ENCODE measurements at places on chromosomes 12 and 14.

DNA sequence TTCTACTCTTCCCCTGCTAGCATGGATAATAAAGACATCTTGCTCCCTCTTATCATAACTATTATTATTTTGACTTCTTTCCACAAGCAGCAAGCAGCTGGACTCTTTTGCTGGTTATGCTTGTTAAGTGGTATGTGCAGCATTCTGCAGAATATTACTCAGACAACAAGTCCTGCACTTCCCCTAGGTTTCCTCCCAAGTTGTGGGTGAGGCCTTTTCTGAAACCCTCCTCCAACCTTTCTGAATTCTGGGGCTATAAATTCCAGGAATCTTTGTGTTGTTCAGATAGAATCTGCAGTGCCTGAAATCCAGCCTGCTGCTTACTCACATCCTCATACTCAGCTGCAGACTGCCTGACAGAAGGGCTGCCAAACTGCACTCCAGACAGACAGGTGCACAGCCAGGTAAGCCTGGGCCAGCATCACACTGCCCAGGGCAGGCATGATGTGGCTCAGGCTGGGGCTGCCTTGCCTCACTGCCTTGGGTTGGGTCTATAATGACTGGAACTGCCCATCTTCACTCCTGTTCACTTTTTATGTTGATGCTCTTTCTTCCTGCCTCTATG is 6.2 kb upstream of the DHRS2 start:
- H3K36me3 ChIP-seq: no peaks in the 10 kb centered on the region
- DNase-seq: no peak
- H3K4me1 ChIP-seq: no peaks in the 10 kb centered on the region
- no peak overlapping the region for H3K27ac ChIP-seq

- H3K27me3 ChIP-seq: no peaks in the 10 kb centered on the region
- DNase-seq: no peak
- H3K4me1 ChIP-seq: no peaks in the 10 kb centered on the region
- H3K4me3 ChIP-seq: no peak overlapping the region
These were observed 437.9 kb downstream of the AACS start for GRCh38 chr12:125503128-125503527.

GRCh38 chr14:100294963-100295330 is 11.3 kb downstream of the SLC25A29 start:
- H3K36me3 ChIP-seq: no peaks in the 10 kb centered on the region
- H3K4me3 ChIP-seq: no peak overlapping the region
- DNase-seq: no peak
- no peak overlapping the region for H3K27ac ChIP-seq

DNA sequence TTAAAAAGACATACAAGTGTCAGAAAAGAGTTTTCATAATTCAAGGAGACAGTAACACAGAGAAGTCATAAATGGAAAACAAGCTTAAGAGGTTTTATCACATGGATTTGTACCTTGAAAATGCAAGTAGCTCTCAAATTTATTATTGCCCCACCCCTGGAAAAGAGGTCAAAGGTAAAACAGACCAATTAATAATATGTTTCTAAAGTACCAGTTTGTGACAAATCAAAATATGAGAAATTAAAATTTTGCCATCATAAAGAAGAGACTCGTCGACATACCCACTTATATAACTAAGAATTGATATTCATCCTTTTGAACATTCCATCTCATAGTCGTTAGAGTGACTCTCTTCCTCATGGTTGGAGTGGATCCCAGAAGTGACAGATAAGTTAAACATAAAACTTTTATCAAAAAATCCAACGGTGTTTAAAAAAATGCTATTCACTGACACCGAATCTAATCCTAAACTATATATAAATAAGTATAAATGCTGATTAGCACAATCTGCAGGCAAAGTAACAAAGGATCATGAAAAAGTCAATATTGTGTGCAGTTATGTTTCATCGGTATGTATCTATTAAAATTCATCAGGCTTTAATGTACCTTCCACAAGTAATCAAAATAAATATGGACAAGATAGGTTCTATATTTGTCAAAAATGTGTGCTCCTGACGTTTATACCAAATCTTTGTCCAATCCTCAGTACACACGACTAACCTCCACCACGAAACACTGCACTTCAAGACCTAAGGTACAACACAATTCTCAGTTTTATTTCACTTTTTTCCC is 2.3 kb downstream of the CORO1C start:
- no peak overlapping the region for H3K27ac ChIP-seq
- peak overlapping the region; percentile 87 for H3K4me3 ChIP-seq
- no peaks in the 10 kb centered on the region for H3K36me3 ChIP-seq
- no peak for DNase-seq
- no peaks in the 10 kb centered on the region for H3K27me3 ChIP-seq
- peaks cover 44% of the 10 kb centered on the region for H3K4me1 ChIP-seq

- H3K36me3 ChIP-seq: no peaks in the 10 kb centered on the region
- H3K27me3 ChIP-seq: no peaks in the 10 kb centered on the region
- peaks cover 23% of the 10 kb centered on the region for H3K4me1 ChIP-seq
- peak overlapping the region; percentile 62 for H3K27ac ChIP-seq
- no peak for DNase-seq
These were observed 63.4 kb downstream of the ITPR2 start for GRCh38 chr12:26769611-26770010.

GRCh38 chr12:1884651-1885050 is 33.8 kb downstream of the CACNA2D4 start:
- no peak overlapping the region for H3K27ac ChIP-seq
- H3K4me1 ChIP-seq: no peaks in the 10 kb centered on the region
- H3K36me3 ChIP-seq: no peaks in the 10 kb centered on the region
- no peak overlapping the region for H3K4me3 ChIP-seq

DNA sequence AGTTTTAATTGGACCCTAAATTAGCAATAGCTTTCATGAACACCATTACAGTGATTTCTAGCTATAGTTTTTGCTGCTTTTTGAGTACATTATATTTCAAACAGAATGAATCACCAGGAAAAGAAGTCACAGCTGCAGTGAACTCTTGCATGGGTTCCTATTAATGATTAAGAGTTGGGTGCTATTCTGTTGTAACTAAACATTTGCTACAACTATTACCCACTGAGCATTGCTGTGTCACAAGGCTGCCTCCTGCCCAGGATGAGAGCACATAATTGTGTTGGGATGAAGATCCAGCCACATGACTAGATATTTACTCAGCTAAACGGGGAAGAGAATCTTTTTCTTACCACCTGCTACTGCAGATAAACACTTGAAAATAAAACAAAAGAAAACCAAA is 152.7 kb downstream of the GXYLT1 start:
- no peaks in the 10 kb centered on the region for H3K4me1 ChIP-seq
- H3K27ac ChIP-seq: no peak overlapping the region
- no peaks in the 10 kb centered on the region for H3K27me3 ChIP-seq
- no peak overlapping the region for H3K4me3 ChIP-seq
- H3K36me3 ChIP-seq: no peaks in the 10 kb centered on the region
- DNase-seq: no peak

DNA sequence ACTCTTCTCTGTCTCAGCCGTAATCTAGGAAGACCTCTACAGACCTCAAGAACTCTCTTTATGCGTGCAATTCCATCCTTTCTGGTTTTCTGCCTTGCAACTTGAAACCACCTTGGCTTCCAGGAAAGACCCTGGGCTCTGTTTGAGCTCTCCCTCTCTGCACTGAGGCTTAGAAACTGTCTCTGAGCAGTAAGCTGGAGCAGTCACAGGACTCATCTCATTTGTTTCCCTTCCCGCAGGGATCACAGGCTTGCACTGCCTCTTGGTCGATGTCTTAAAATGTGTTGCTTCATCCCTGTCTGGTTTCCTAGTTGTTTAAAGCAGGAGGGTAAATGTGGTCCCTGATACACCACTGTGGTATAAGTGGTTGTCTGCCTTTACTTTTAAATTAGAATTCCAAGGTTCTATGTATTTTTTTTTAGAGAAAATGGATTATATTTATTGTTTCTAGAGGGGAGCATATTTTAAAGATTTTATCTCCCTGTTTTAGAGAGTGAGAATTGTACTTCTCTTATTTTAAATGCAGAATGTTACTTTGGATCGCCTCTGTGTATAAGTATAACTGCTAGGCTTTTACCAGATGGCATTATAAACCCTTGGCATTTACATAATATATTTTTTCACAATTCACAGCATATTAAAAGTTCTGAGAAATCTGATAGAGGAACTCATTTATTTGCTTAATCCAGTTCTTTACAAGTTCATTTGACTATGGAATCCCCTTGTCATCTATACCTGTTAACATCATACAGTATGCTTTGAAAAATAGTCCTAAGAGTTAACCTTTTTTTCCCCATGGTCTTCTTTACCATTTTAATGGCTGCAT is 26.4 kb downstream of the EID3 start:
- no peaks in the 10 kb centered on the region for H3K4me1 ChIP-seq
- H3K36me3 ChIP-seq: peaks cover 13% of the 10 kb centered on the region
- H3K27me3 ChIP-seq: no peaks in the 10 kb centered on the region
- no peak for DNase-seq

GRCh38 chr14:35810963-35811362 is 1.9 kb upstream of the RALGAPA1 start:
- DNase-seq: no peak
- no peaks in the 10 kb centered on the region for H3K4me1 ChIP-seq
- no peaks in the 10 kb centered on the region for H3K27me3 ChIP-seq
- H3K27ac ChIP-seq: no peak overlapping the region

DNA sequence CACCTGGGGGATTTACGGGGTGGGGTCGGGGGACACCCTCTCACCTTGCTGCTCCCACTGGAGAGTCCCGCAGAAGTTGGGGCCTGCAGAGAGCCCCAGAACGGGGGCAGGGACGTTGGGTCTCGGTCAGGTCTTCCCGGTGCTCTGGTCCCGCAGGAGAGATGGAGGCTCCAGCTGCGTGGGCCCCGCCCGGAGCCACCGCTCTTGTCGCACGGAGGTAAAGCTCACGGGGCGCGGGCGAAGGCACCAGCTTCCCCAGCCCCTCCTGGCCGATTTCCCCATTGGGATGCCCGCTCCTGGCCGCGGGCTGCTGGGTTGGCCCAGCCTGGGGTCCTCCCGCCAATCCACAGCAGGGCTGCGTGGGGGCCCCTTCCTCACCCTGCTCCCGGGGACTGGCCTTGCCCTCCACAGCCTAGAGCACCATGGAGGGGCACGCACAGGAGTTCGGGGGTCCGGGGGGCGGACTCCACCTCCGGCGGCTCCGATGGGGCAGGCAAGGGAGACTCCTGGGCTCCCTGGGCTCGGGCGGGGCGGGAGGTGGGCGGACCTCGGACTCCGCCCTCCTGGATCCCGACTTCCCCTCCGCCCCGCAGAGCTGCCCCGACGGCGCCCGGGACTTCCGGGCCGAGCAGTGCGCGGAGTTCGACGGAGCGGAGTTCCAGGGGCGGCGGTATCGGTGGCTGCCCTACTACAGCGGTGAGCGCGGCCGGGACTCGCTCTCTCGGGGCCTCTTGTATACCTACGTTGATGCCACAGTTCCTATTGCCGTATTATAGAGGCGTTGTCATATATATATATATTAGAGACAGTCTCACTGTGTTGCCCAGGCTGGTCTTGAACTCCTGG is 8.4 kb downstream of the PAPLN start:
- no peak overlapping the region for H3K27ac ChIP-seq
- H3K36me3 ChIP-seq: no peaks in the 10 kb centered on the region
- H3K4me3 ChIP-seq: peak overlapping the region; percentile 37
- no peak for DNase-seq
- H3K27me3 ChIP-seq: no peaks in the 10 kb centered on the region

DNA sequence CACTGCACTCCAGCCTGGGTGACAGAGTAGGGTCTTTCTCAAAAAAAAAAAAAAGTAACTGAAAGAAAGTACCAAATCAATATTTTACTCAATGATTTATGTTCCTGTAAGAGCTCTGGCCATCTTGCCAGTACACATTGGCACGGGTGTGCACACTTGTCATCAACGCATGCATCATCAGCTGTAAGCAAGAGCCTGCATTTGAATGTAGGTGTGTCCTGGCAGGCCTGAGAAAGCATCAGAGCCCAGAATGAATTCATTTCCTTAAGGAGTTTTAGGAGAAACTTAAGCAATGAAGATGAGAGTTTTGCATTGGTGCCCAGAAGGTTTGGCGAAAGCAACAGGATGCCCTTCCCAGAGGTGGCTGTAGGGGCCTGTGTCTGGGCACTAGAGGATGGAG is 88.5 kb upstream of the FZD10 start:
- H3K36me3 ChIP-seq: no peaks in the 10 kb centered on the region
- no peak overlapping the region for H3K27ac ChIP-seq
- H3K27me3 ChIP-seq: no peaks in the 10 kb centered on the region
- no peak for DNase-seq

- H3K4me1 ChIP-seq: no peaks in the 10 kb centered on the region
- DNase-seq: no peak
- H3K4me3 ChIP-seq: no peak overlapping the region
- no peak overlapping the region for H3K27ac ChIP-seq
- H3K27me3 ChIP-seq: no peaks in the 10 kb centered on the region
These were observed 164.6 kb downstream of the GCH1 start for GRCh38 chr14:54738009-54738408.

DNA sequence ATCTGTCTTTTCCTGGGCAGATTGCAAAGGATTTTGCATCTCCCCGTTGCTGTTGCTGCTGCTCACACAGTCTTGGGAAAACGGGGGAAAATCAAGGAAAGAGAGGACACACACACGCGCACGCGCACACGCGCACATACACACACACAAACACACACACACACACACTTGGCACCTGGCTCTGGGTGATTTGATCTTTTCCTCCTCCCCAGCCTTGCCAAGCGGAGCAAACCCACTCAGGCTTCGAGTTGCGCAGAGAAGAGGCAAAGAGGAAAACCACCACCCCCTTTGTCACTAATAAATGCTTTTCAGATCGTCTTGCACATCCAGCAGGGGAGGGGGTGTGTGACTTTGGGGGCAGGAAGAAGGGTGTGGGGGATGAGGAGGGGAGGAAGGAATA is 965 bp upstream of the NOS1 start:
- DNase-seq: no peak
- no peak overlapping the region for H3K4me3 ChIP-seq
- no peaks in the 10 kb centered on the region for H3K36me3 ChIP-seq
- peaks cover 13% of the 10 kb centered on the region for H3K27me3 ChIP-seq
- H3K4me1 ChIP-seq: no peaks in the 10 kb centered on the region

DNA sequence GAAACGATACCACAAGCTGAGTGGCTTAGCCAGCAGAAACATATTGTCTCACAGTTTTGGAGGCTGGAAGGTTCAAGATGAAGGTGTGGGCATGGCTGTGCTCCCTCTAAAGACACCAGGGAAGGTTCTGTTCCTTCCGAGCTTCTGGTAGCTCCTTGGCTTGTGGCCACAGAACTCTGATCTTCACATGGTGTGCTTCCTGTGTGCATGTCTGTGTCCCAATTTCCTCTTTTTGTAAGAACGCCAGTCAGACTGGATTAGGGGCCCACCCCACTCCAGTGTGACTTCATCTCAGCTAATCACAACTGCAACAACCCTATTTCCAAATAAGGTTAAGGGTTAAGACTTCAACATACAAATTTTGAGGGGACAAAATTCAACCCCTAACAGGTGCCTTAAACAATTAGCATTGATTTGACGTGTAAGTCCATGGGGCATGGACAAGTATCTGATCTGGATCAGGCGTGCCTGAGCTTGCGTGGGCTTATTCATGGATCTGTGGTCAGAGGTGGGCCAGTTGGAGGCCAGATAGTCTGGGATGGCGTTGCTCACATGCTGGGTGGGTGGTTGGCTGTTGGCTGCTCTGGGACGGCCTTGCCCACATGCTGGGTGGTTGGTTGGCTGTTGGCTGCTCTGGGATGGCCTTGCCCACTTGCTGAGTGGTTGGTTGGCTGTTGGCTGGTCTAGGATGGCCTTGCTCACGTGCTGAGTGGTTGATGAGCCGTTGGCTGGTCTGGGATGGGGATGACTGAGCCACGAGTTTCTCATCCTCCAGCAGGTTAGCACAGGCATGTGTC is 88.5 kb downstream of the LGMN start:
- H3K4me3 ChIP-seq: no peak overlapping the region
- H3K27me3 ChIP-seq: no peaks in the 10 kb centered on the region
- no peak for DNase-seq
- H3K4me1 ChIP-seq: no peaks in the 10 kb centered on the region
